ENCODE measurements at places on chromosomes 1 and 21.

- DNase-seq, result no peak
Observed at GRCh38 chr1:114196992-114197907, 43.6 kb upstream of the SYT6 start.

- no peak for DNase-seq
Observed at GRCh38 chr1:58927041-58927721, 143.3 kb upstream of the JUN start.

DNA sequence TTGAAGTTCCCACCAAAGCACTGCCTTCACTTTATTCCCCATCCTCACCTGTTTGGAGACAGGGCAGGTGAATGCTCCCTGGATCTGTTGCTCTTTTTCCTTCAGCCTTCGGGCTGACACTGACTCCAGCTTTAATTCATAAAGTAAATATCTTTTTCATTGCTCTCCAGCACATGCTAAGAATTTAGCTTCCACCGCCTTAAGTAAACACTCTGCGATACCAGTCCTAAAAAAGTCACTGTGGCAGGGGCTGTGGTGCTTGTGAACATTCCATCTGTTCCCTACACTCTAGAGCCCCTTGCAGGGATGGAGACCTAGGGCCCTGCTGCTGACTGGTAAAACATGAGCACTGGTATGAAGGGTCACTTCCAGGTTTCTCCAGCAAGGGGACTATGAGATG is 896 bp upstream of the PLA2G2A start:
- no peak for DNase-seq

DNA sequence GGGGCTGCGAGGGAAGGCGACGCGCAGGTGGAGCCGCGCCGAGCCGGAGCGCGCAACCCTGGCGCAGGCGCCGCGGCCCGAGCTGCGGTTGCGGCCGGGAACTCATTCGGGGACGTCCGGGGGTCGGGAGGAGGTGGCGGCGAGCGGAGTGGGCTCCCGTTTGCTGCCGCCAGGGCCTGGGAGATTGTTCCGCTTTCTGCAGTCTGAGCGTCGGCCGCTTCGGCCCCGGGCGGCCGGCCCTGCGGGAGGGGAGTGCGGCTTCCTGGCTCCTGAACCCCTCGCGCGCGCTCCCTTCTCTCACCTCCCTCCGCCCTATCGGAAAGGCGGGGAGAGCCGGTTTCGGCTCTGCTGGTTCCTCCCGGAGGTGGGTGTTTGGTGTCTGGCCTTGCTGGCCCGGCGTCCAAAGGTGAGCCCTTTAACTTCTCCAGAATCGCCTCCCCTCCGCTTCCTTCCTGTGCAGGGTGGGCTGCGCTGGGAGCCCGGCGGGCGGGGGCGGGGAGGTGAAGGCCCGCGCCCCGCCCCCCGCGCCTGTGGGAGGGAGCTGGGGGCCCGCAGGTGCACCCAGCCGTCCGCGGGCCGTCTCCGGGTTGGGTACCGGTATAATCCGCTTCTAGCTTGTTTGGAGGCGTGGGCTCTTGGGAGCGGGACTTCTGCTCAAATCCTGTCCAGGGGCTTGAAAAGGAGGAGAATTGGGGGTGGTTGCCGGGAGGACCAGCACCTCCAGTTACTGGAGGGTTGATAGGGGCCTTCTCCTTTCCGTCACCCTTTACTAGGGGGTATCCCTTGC is 683 bp downstream of the LRRC8D start:
- peak; percentile 51 for DNase-seq

- no peak for DNase-seq
Observed at GRCh38 chr1:69661686-69662085, 94.0 kb downstream of the LRRC7 start.

DNA sequence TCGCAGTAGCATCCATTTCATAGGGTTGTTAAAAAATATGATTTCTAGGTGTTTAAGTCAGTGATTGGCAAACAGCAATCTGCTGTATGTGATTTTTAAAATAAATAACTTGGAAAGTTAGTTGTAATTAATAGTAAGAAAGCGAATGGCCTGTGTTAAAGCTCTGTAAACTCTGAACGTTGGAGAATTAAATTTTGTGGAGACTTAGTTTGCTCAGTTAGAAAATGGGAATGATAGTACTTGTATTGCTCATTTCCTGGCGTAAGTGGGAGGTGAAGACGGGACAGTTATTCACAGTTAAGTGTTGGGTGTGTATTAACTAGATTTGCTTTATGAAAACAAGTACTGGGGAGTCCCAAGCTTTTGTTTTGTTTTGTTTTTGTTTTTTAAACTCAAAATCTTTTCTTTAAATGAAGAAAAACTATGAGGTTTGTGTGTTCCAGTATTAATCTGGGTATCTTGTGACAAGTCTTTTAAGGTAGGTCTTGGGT is 995 bp downstream of the CACYBP start:
- DNase-seq, result no peak

GRCh38 chr21:45109831-45110492 is 35.6 kb downstream of the ADARB1 start:
- DNase-seq, result no peak

DNA sequence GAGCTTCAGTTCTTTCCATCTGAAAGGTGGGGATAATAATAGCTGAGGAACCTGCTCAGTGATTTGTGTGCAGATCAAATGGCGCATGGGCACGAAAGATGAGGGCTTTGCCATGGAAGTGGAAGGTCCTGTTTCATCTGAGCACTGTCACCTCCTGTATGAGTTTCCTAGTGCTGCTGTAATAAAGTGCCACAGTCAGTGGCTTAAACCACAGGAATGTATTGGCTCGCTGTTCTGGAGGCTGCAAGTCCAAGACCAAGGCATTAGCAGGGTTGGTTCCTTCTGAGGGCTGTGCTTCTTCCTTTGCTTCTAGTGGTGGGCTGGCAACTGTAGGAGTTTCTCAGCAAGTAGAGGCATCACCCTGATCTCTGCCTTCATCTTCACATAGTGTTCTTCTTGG is 51.1 kb upstream of the RBM15 start:
- no peak for DNase-seq

- DNase-seq, result no peak
Observed at GRCh38 chr1:27314169-27314568, 7.8 kb upstream of the TMEM222 start.

DNA sequence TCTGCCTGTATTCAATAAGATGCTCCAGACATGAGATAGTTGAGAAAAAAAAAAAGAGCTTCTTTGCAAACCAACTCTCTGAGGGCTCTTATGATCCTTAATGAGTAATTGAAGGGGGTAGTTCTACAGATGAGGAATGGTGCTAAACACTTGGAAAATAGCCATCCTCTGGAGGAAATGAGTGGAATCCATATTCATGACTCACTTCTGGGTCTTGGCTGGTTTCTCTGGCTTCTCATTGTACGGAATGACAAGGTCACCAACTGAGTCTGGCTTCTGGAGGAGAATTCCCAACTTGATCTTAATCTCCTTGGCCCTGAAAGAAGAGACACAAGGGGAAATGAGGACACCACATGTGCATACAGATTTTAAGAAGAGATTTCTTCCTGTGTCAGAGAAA is 34.7 kb downstream of the RGS5 start:
- DNase-seq, result no peak

DNA sequence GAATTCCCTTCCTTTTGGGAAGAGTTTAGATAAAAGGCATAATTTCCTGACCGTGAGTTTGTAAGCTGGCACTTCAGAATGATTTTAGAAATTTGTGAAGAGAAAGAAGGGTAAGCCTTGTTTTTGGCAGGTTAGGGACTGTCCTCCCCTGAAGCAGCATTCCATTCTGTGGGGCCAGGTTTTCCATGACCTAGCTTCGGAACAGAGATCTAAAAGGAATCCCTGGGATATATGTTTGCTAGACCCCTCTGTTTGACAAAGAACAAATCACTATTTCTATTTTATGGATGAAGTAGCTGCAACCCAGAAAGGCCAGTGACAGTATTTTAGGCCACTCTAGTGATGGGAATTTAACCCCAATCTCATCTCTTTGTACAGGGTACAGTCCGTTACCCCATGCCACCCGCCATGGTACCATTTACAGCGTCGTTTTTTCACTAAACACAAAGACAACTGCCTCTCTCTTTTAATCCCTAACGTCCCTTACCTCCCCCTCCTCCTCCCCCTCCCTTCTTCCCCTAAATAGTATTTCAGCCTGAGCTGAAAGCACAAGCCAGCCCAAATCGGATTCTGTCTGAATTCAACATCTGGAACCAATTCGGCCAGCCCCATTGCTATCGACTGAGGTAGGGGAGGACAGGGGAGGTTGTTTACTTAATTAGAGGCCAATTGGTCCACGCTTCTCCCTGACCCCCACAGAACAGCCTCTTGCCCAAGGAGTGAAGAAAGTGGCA is 23.4 kb upstream of the IKBKE start:
- DNase-seq, result no peak

DNA sequence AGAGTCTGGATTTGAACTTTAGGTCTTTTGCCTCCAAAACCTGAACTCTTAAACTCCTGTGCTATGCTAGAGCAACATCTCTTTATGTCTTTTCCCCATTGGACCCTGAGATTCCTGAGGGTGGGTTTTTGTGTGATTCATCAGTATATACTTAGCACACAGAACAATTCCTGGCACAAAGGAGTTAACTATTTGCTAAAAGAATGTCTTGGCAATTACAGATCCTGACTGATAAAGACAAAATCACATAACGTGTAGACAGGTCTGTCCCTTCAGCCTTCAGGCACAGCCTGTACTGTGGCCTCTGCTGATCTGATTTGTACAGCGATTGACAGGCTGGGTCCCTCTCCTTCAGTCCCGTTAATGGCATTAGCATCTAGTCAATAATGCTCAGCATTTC is 162.4 kb upstream of the BEND5 start:
- no peak for DNase-seq

- DNase-seq, result no peak
Observed at GRCh38 chr1:86712088-86712860, 7.9 kb downstream of the SH3GLB1 start.

DNA sequence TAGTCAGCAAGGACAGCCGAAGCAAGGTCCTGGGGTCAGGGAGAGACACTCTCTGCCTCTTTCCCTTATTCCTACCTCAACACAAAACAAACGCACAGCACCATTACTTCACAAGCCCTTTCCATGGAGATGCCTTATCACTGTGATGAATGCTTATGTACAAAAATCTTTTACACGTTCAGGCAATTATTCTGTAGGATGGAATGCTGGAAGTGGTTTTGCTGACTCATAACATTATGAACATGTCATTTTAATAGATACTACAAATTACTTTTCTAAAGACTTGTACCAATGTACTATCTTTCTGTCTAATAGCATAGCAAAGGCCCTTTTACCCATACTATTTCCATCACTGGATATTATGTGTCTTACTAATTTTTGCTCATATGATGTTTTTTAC is 98.4 kb downstream of the TTLL7 start:
- DNase-seq, result no peak

DNA sequence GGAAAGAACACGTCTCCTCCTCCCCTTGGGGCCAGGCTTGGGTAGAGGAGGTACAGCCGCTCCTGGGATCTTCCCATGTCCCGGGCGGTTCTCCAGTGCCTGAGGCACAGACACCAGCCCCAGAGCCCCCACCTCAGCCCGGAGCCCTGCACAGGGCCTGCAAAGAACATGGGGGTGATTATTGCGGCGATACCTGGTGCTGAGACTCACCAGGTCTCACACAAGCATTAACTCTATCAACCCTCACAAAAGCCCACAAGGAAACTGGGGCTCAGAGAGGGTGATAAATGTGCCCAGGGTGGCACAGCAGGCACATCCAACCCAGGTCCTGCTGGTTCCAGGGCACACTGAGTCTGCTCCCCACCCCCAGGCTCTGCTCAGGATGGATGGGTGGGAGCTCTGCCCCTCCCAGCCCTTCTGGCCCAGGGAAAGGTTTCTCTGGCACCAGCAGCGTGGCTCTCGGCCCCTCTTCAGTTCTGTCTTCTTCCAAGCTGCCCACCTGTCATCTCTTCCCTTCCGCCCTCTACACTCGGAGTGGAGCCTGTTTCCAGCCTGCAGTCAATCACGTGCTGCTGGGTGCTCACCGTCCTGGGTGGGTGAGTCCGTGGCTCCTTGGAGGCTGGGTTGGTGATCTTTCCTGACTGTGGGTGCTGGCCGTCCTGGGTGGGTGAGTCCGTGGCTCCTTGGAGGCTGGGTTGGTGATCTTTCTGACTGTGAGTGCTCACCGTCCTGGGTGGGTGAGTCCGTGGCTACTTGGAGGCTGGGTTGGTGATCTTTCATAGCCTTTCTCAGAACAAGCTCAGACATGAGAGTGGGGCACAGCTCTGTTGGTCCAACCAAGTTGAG is 53.6 kb upstream of the AJAP1 start:
- DNase-seq, result no peak

- DNase-seq, result no peak
Observed at GRCh38 chr1:84497631-84498275, 8.4 kb upstream of the SPATA1 start.

GRCh38 chr21:31713973-31714740 is 17.8 kb downstream of the SCAF4 start:
- DNase-seq, result no peak

DNA sequence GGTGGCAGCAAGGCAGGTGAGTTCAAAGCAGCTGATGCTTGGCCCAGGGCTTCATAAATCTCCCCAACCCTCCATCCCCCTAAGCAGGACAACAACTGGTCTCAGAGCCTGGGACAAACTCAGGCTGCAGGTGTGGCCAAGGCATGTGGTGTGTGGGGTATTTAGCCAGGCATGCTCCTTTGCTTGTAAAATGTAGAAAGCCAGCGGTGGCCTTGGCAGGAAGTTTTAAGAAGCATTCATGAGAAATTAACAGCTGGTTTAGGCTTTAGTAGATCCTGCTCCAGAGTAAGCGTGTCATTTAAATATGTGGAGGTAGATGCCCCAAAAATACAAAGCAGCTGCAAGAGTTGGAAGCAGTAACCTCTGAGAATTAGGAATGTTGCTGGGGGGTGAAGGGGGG is 44.8 kb downstream of the NTPCR start:
- no peak for DNase-seq

DNA sequence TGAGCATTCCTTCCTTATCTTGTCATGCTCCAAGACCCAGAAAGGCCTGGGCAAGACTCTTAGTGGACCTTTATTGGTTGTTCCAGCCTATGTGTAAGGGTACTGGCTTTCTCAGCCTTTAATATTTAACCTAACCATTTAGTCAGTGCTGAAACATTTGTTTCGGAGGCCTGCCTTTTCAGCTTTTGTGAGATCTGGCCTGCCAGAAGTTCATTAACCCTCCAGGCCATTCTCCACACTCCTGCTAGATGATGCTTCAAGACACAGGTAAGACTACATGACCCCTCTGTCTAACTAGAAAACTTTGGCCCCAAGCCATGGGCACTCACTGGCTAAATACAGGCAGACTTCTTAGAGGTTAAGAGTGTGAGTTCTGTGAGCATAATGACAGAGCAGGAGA is 138.4 kb upstream of the ZP4 start:
- DNase-seq, result no peak

GRCh38 chr1:212518188-212519054 is 85.7 kb downstream of the NENF start:
- no peak for DNase-seq
